ENCODE measurements at places on chromosomes 5 and 9.

DNA sequence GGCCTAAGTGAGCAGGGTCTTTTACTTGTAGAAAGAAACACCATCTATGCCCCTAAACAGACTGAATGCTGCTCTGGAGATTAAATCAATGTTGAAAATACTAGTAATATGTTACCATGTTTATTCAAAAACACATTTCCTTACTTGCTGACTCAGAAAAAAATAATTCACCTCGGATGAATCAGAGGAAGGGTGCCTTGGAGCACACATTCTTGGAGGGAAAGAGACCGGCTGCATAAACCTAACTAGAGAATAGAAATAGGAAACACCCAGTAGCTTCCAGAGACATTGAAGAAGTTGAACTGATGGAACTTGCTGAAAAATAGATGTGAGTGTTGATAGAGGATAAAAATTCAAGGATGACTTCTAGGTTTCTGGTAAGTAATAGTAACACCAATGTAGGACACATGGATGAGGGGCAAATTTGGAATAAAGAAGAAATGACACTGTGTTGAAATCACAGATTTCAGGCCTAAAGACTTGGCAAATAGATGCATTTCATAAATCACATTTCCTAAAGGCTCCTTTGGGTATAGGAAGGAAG is 76.9 kb upstream of the MINAR2 start:
- DNase-seq: no peak

GRCh38 chr9:113634596-113635515 is 171.3 kb downstream of the RGS3 start:
- DNase-seq: no peak

DNA sequence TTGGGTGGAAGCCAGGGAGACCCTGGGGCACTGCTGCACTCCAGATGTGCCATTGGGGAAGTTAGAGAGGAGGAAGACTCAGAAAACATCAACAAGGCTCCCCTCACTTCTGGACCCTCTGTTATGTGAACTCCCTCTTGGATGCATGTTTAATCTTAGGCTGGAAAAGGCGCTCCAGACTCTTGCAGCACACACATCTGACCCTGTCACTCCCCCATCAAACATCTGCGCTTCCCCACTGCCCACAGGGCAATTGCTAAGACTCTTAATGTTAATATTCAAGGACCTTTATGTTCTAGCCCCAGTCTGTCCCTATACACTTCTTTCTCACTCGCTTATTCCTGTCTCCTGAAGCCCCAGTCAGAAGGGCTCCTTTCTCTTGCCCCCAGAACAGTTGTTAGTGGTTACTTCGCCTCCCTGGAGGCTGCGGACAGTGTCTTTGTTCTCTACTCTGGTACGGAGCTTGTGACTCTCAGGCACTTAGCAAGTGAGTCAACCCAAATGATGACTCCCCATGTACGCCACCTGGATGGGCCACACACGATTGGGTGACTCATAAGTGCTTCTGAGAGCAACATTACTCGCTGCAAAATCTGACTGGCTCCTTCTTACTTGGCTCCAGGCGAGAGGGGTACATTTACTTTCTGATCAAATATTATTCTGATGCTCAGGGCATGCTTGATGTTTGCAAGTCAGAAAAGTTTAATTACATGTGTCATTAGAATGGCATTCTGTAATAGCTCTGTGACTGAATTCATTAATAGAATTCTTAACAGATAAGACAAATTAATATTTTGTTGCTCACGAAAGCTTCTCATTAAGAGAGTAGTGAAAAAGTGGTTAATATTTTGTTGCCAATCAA is 193.6 kb downstream of the HSPA4 start:
- DNase-seq: no peak

DNA sequence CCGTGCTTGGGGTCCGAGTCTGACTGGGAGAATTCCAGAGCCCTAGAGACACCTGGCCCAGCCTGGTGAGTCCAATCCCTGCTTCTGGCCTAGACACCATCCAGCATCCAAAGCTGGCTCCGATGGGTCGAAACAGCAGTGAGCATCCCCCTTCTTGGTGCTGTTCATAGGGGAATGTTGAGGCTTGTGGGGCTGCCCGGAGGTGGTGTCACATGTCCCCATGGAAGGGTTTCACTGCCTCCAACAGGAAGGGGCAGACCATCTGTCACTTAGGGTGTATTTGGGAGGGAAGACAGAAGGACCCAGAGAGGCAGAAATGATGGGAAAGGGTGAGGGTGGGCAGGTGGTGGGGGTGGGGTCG is 13.9 kb downstream of the C9orf50 start:
- DNase-seq: no peak

GRCh38 chr5:136186796-136187195 is 6.2 kb downstream of the SMIM32 start:
- DNase-seq: no peak

DNA sequence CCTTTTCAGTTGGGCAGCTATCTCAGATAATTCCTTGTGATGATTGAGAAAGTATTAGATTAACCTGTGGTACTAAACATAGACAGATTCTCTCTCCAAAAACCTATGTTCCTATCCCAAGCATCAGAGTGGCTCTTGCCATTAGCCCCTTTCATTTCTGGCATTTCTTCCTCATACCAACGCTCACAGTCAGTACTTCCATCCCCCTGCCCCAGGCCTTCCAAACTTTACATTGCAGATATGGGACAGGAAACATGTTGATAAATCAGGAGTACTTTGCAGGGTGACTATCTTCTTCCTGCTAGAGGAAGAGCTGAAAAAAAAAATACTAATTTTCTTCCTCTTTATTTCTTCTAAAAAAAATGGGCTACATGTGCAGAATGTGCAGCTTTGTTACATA is 442.6 kb upstream of the RGMB start:
- DNase-seq: no peak

DNA sequence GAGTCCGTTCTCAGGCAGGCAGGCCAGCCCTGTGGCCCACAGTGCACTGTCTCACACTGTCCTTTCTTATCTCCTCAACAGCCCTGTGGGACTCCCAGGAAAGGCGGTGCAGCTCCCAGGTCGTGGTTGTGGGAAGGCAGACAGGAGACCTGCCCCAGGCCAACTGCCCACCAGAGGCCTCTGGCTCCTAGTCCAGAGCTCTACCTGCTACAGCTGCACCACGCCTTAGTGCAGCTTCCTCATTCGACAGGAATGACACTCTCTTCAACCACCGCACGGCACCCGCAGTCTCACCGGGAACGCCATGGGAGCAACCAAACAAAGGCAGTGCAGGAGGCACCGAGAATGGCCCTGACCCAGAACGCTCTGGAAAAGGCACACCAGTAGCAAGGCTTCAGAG is 25.3 kb downstream of the CAMSAP1 start:
- DNase-seq: no peak

DNA sequence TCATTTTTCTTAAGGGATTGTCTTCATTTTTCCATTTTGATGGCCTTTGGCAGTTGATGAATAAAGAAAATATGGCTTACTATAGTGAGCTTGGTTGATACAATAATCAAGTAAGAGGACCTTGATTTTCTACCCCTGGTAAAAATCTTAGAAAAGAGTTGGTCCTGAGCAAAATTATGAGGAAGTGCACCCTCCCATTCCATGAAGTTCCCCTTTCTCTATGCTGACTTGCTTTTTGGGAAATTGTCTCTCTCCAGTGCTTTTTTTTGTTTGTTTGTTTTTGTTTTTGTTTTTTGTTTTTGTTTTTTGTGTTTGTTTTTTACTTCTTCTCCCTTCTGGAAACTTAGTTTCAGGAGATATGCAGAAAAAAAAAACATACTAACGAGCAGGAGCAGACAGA is 449.2 kb upstream of the ACTBL2 start:
- no peak for DNase-seq

GRCh38 chr9:113131689-113132151 is 19.1 kb upstream of the SLC31A2 start:
- DNase-seq: no peak

- no peak for DNase-seq
These were observed 13.1 kb upstream of the LPAR1 start for GRCh38 chr9:111051400-111051799.

GRCh38 chr5:91978221-91978882 is 595.2 kb upstream of the ARRDC3 start:
- no peak for DNase-seq

GRCh38 chr5:146849694-146850303 is 28.8 kb downstream of the PPP2R2B start:
- no peak for DNase-seq

All from NCI-H2029 (cell line).